ENCODE measurements at places on chromosomes 1 and 21.

- no peak for DNase-seq
Observed at GRCh38 chr1:77706321-77706720, 23.9 kb upstream of the ZZZ3 start.

DNA sequence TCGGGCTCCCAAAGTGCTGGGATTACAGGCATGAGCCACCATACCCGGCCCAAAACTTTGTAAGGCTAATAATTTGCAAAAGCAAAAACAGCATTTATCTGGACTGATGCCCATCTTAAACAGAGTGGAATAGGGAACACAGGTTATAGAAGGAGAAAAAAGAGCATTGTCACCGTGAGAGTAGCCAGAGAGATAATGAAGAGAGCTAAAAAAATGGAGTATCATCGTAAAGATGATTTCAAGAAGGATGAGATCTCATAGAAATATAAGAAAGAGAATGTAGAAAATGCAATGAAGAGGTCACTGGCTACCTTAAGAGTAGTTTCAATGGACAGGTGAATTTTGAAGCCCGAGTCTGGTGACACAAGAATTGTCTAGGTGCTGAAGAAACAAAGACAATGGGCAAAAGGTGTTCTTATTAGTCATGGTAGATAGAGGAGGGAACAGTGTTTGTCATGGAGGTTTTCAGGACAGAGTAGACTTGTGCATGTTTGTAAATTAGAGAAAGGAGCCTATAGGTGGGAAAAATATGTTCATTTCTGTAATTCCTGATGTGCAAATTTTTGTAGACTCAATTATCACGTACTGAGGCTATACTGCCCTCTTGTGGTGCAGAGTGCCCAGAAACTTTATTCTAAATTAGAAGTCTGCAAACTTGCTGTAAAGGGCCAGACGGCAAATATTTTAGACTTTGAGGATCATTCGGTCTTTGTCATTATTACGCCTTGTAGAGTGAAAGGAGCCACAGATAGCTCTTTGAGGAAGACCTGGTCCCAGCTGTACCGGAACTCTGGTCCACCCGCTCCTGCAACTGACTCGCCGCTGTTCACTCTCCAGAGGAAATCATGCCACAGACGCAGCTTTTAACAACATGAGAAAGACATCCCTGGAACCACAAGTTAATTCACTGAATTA, 8.1 kb upstream of the TMEM183A start:
- peak; percentile 79 for DNase-seq

- DNase-seq, result no peak
Observed at GRCh38 chr1:9256332-9256731, 21.8 kb downstream of the H6PD start.

- DNase-seq, result no peak
Observed at GRCh38 chr1:30764939-30765555, 7.5 kb upstream of the LAPTM5 start.

GRCh38 chr1:42966688-42967612, 8.3 kb upstream of the SLC2A1 start:
- no peak for DNase-seq

GRCh38 chr1:27872059-27872801, at the start of gene THEMIS2:
Gene THEMIS2, plus strand, starts transcription at chr1:27872544. Its CDS starts 28 bp downstream, at chr1:27872572.
- DNase-seq, result peak; percentile 43

DNA sequence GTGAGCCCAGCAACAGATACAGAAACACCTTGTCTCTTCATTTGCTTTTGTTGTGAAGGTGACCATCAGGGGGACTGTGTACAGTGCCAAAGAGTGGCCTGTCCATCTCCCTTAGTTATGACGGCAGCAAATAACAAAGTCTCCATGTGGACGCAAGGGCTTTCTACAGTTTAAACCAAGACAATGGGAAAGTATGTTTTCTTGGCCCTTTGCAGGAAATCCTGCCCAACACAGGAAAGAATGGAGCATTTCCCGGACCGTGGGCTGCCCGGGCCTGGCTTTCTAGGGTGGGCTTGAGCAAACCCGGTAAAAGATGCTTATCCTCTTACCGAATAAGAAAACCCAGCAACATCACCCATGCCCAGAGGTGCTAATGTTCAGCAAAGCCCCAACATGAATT, 87.3 kb downstream of the ZBTB18 start:
- DNase-seq, result no peak

GRCh38 chr1:25145775-25146393, 86.4 kb downstream of the SYF2 start:
- DNase-seq, result no peak

DNA sequence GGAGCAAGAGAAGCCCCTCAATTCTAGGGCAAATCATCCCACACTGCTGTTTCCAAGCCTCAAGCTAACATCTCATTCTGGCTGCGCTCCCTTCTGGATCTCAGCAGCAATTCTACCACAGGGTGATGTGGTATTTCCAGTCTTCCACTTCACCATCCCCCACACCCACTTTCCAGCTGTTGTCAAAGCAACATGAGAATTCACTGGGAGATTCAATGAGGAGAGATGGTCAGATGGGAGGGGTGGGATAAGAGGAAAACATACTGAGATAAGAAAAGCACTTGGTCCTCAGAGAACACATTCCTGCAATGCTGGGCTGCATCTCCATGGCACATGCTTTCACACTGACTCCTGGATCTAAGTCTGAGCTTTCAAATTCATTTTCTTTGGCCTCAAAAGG, 47.3 kb upstream of the LRRC52 start:
- DNase-seq, result no peak

All from stimulated activated naive CD4-positive, alpha-beta T cell (primary cell).